Naive B cell (primary cell): ENCODE measurements at places on chromosomes 16 and 17. TPM values are rescaled to one million over a fixed set of nuclear protein-coding genes. Genes with fewer than 3 reads are reported as not detected.
A peak's percentile ranks its signal among the peaks of the same experiment; 100 is the strongest.

GRCh38 chr17:17742133-17742621 lies 60.9 kb downstream of the RAI1 start:
- no peak for DNase-seq

GRCh38 chr17:39151943-39152818 lies 744 bp upstream of the PLXDC1 start:
- no peak for DNase-seq

GRCh38 chr16:5556158-5556810 lies 458.7 kb upstream of the EEF2KMT start:
- no peak for DNase-seq

IGSF6 gene
- polyA plus RNA-seq, result 1.6 TPM

CDH16 gene
- polyA plus RNA-seq, result not detected

- no peak for DNase-seq
Measured at GRCh38 chr17:45915263-45915662, 20.9 kb downstream of the MAPT start.

GRCh38 chr16:1464894-1465566 lies 9.8 kb downstream of the CLCN7 start:
- no peak for DNase-seq

KRT31 gene
- not detected for polyA plus RNA-seq

- DNase-seq, result peak; percentile 35
Measured at GRCh38 chr16:1333149-1333812, at the start of gene BAIAP3. Gene BAIAP3, plus strand, starts transcription at chr16:1333645. Its CDS starts 4,905 bp downstream, at chr16:1338550.
